Testis (tissue), 5 donors: ENCODE measurements at places on chromosomes 1 and 21. TPM values are rescaled to one million over a fixed set of nuclear protein-coding genes. Genes with fewer than 3 reads are reported as not detected.

FASLG gene
- not detected for total RNA-seq

GPR52 gene
- 7.5 TPM for total RNA-seq

LRRC71 gene
- total RNA-seq = 17.5 TPM

BLACAT1 gene
- 14.4 TPM for total RNA-seq

GBP7 gene
- total RNA-seq = not detected

FLVCR1 gene
- 10.1 TPM for total RNA-seq

CHD5 gene
- total RNA-seq = 63.1 TPM

PODN gene
- total RNA-seq = 104 TPM

C1orf185 gene
- total RNA-seq = 6.6 TPM

BROX gene
- 41.3 TPM for total RNA-seq

PCSK9 gene
- 1.1 TPM for total RNA-seq

SHC1 gene
- 47.9 TPM for total RNA-seq

CFHR1 gene
- not detected for total RNA-seq

CYP4X1 gene
- total RNA-seq = 9.4 TPM

LENEP gene
- total RNA-seq = not detected

RYR2 gene
- total RNA-seq = 9.1 TPM

PBX1 gene
- 20.3 TPM for total RNA-seq

TESK2 gene
- 20.9 TPM for total RNA-seq

ZSCAN20 gene
- 10.1 TPM for total RNA-seq

SPRR4 gene
- 8.4 TPM for total RNA-seq

MAP1LC3C gene
- total RNA-seq = 0.63 TPM

GFI1 gene
- 3.1 TPM for total RNA-seq

NECTIN4 gene
- total RNA-seq = 1.2 TPM

EPRS1 gene
- total RNA-seq = 38.4 TPM

GRIK1 gene
- total RNA-seq = 0.25 TPM

KCNJ10 gene
- total RNA-seq = 0.79 TPM

EFNA1 gene
- total RNA-seq = 14.5 TPM

PIGC gene
- 25.2 TPM for total RNA-seq

ZNF593 gene
- 37.3 TPM for total RNA-seq
